ENCODE measurements at places on chromosomes 13 and 19. TPM values are rescaled to one million over a fixed set of nuclear protein-coding genes. Genes with fewer than 3 reads are reported as not detected.
A peak's percentile ranks its signal among the peaks of the same experiment; 100 is the strongest.

GRCh38 chr13:28566283-28566682, 71.4 kb upstream of the FLT1 start:
- no peak for DNase-seq

GRCh38 chr13:37791699-37792098, 77.9 kb downstream of the TRPC4 start:
- DNase-seq, result no peak

DNA sequence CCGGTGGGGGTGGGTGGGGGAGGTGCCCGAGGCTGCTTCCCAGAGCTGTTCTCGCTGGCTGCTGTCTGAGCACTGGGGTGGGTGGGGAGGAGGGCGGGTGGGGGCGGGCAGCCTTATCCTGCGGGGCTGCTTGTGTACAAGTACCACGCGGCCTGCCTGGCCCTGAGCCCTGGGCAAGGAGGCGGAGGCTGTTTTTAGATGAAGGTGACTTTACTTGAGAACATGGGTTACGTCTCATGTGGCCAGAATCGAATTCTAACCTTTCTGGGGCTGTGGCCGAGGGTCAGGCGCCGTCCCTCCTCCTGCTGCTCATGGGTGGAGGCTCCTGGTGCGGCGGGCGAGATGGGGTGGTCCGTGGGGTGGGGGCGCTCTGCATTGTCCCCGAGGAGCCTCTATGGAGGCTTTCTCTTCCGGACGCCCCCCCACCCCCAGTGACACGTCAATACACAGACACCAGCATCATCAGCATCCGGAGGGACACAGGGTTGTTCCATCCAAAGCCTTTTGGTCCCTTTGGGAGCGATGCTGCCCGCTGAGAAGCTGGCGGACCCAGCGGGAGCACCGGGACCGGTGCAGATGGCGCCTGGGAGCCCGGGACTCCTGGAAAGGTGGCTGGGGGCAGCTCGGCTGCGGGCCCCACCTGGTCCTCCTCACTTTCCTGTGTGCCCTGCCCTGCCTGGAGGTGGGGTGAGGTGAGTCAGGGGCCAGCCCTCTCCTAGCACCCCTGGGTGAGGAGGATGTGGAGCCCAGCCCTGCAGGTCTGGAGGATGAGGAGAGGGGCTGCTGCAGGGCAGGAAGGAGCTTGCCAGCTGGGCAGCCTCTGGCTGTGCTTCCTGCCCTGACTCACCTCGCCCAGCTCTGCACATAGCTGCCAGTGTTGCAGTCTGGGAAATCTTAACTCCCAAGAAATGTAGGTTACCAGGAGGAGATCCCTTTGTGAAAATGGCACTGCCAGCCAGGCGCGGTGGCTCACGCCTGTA, 3.4 kb downstream of the BSG start:
- DNase-seq, result peak; percentile 55

DNA sequence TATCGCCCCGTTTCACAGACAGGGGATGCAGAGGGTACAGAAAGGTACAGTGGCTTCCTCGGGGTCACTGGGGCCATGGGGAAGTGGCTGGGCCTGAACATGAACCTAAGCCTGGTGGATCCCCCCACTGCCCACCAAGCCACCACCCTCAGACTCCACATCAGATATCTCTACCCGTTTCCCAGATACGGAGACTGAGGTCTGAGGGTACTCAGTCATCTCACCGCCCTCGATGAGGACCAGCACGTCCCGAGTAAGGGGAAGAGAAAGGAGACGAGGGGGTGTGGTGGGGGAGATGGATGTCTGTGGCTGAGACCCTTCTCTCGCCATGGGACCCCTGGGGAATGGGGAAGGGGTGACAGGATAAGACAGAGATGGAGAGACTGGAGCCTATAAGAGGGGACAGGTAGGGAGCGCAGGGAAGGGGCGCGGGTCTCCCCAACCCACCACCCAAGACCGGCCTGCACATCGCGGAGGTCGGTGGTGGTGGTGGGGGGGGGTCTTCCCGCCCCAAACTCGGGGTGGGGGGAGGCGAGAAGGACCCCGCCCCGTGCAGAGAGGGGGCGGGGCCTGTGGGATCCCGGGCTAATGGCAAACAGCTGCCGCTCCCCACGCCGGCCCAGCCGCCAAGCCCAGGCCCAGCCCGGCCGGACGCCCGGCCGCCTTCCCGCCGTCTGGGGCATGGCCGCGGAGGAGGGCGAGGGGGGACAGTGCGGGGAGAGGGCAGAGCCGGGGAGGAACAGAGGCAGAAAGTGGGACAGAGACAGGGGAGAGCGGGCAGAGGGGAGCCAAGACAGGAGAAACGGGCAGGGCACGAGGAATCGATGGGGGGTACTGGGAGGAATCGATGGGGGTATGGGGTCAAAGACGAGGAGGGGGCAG, 698 bp downstream of the KANK2 start:
- peak; percentile 79 for DNase-seq

Gene NKPD1
- total RNA-seq, result 0.05 TPM

Gene ARL11
- total RNA-seq, result 0.07 TPM

Gene METTL21C
- total RNA-seq, result not detected

All from endodermal cell (in vitro differentiated cells).